Cortex of kidney (tissue), 1 donor: ENCODE measurements at places on chromosomes 2 and 18.

GRCh38 chr2:214322662-214323061, 88.2 kb upstream of the VWC2L start:
- no peak for DNase-seq

GRCh38 chr2:83661711-83662110, 797.4 kb downstream of the SUCLG1 start:
- no peak for DNase-seq

DNA sequence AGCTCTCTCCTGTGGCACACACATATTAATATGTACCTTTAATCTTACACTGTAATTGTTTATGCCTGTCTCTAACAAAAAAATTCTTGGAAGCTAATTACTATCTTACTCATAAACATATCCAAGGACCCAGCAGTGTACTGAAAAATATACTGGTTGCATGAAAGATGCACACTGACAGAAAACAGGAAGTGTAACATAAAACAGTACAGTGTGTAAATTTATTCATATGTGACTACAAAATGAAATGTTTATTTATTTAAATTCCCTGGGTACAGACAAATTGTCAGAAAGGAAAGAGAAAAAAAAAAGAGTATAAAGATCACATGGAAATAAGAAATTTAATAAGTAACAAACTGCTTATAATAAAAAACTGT, 28.5 kb downstream of the TMEM131 start:
- no peak for DNase-seq

DNA sequence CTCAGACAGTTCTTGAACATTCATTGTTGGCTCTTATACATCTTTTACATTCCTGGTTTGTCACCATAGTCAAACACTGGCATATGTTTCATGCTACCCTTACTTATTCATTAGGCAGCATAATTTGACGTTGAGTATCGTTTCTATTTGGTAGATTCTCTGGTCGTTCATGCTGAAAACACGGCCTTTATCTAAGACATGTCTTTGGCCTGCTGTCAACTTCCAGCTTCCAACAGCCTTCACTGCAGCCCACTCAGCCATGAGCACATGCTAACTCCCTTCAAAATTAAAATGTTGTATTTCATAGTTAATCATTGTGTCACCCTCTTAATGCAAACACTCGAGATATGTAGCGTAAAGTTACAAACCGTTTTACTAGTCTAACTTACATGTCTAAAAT, 493.0 kb upstream of the NRP2 start:
- DNase-seq = no peak

- no peak for DNase-seq
Measured at GRCh38 chr2:40101131-40101575, 322.1 kb upstream of the THUMPD2 start.

GRCh38 chr2:144067506-144067905, 452.4 kb downstream of the ZEB2 start:
- no peak for DNase-seq

GRCh38 chr2:171894612-171894947, 536 bp upstream of the SLC25A12 start:
- no peak for DNase-seq

DNA sequence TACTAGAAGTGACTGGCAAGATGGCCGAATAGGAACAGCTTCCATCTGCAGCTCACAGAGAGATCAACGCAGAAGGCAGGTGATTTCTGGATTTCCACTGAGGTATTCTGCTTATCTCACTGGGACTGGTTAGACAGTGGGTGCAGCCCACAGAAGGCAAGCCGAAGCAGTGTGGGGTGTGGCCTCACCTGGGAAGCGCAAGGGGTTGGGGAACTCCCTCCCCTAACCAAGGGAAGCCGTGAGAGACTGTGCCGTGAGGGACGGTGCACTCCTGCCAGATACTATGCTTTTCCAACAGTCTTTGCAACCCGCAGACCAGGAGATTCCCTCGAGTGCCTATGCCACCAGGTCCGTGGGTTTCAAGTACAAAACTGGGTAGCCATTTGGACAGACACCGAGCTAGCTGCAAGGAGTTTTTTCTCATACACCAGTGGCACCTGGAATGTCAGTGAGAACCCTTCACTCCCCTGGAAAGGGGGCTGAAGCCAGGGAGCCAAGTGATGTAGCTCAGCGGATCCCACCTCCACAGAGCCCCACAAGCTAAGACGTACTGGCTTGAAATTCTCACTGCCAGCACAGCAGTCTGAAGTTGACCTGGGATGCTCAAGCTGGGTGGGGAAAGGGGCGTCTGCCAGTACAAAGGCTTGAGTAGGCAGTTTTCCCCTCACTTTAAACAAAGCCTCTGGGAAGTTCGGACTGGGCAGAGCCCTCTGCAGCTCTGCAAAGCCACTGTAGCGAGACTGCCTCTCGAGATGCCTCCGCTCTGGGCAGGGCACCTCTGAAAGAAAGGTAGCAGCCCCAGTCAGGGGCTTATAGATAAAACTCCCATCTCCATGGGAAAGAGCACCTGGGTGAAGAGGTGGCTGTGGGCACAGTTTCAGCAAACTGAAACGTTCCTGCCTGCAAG, 40.1 kb downstream of the PLEK start:
- DNase-seq = no peak

- no peak for DNase-seq
Measured at GRCh38 chr2:19989667-19990415, at the start of gene WDR35. WDR35 (minus strand) TSS chr2:19990105; CDS start chr2:19990015, 90 bp downstream.

DNA sequence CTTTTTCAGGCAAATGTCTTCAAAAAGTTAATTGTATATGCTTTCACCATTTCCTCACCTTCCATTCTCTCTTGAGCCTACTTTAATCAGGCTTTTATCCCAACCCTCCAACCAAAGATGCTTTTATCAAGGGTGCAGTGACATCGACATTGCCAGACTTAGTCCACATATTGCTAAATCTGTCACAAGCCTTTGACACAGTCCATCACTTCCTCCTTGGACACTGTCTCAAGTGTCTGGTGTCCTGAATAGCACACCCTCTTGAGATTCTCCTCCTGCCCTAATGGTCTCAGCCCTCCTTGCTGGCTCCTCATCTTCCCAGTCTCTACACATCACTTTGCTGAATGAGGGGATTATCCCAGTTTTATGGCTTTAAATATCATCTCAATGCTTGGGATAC, 147.5 kb upstream of the SLC39A10 start:
- DNase-seq = no peak

- DNase-seq = no peak
Measured at GRCh38 chr2:54630858-54631497, 92.5 kb upstream of the EML6 start.

GRCh38 chr2:169933124-169933711, 106.0 kb downstream of the UBR3 start:
- DNase-seq = no peak

DNA sequence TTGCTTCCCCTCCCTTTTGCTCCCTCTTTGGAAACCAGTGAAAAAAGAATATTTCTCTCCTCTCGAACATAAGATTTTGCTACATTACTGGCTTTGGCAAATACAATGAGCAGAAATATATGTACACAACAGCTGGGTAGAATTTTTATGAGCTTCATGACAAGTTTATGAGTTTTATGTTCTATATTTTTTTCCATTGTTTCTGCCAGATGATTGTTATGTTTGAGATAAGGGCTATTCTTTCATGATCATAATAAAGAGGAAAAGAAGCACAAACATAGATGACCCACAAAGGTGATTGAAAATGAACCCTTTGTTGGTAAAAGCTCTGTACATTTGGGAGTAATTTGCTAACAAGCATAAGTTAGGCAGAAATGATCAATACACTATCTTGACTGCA, 14.8 kb upstream of the TFPI start:
- no peak for DNase-seq

DNA sequence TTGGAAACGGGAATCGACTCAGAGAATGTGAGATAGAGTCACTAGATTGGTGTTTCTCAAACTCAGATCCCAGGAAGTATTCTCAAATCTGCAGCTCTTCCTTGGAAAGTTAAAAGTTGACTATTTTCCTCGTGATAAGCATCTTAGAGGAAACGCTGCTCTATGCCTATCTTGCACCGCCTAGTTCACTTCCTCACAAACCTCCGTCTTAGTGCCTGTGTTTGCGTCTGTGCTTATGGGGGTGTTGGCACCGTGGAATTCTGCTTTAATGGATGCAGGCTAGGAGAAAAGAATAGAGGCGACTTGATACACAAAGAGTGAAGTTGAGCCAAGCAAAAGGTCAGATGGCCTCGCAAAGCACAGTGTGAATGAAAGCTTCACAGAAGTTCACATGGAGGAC, 255.3 kb upstream of the ID2 start:
- no peak for DNase-seq

DNA sequence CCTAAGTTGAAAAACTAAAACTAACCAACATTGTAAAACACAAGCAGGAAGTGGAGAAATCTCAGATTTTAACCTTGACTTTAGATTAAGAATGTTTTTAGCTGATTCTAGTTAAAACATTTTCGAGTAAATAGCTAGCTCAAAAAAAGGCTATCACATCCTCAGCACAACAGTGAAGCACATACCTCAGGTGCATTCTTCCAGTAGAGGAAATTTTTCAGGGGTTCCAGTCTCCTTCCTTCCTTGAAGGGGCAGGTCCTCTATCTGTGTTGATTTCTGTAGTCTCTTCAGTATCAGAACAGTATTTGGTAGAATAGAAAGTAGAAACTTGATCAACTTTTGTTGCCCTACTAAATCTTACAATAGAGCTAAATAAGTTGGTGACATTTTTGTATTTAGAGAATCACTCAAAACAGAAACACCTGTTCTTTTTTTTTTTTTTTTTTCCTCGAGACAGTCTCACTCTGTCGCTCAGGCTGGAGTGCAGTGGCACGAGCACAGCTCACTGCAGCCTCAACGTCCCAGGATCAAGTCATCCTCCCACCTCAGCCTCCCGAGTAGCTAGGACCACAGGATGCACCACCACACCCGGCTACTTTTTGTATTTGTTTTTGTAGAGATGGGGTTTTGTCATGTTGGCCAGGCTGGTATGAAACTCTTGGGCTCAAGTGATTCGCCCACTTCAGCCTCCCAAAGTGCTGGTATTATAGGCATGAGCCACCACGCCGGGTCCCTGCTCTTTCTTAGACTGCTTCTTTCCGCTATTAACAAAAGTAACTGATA, 6.9 kb upstream of the GPR155 start:
- DNase-seq = no peak

DNA sequence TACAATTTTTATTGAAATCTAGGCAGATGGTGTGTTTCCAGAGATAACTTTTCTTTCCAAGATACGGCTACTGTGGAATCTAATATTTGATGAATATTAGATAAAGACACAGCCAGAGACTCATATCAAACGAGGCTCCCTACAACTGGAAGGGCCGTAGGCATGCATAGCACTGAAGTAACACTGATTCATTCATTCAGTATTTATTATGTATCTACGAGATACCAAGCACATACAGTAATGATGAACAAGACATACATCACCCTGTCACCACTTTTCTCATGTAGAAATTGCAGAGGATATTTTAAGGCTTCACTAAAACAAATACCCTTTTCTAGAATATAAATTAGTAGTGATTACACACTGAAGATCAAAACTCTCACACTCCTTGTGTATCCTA, 74.5 kb downstream of the KCTD18 start:
- no peak for DNase-seq

GRCh38 chr18:49819823-49820671, 6.7 kb upstream of the ACAA2 start:
- DNase-seq = no peak

DNA sequence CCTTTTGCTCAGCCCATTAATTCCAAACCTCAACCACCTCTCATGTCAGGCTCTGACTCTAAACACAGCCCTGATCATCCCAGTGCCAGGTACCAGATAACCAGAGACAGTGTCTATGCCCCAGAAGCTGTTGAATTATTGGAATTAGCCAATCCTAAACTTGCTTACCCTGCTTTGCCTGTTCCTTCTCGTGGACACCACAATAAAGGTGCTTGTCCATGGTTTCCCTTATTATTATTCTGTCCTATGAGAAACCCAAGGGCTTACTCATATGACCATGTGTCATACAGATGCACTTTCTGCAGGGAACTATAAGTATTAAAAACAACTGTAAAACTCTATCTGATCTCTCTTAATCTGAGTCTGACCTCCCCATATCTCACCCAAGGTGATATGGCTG, 2193.8 kb upstream of the PIK3C3 start:
- no peak for DNase-seq

DNA sequence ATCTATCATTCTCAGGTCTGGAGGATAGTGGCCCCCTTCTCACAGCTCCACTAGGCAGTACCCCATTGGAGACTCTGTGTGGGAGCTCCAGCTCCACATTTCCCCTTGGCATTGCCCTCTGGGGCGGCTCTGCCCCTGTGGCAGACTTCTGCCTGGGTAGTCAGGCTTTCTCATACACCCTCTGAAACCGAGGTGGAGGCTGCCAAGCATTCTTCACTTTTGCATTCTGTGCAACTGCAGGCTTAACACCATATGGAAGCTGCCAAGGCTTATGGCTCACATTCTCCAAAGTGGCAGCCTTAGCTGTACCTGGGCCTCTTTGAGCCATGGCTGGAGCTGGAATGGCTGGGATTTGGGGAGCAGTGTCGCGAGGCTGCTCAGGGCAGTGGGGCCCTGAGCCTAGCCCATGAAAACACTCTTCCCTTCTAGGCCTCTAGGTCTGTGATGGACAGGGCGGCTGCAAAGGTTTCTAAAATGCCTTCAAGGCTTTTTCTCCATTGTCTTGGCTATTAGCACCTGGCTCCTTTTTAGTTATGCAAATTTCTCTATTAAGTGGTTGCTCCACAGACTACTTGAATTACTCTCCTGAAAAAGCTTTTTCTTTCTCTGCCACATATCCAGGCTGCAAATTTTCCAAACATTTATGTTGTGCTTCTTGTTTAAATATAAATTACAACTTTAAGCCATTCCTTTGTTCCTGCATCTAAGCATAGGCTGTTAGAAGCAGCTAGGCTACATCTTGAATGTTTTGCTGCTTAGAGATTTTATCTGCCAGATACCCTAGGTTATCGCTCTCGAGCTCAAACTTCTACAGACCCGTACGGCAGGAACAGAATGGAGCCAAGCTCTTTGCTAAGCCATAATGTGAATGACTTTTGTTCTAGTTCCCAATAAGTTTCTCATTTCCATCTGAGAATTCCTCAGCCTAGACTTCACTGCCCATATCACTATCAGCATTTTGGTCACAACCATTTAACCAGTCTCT, 206.5 kb downstream of the CPS1 start:
- no peak for DNase-seq

- DNase-seq = no peak
Measured at GRCh38 chr2:207658156-207658555, 33.0 kb upstream of the METTL21A start.

GRCh38 chr18:9095297-9096006, 7.0 kb upstream of the NDUFV2 start:
- DNase-seq = no peak

DNA sequence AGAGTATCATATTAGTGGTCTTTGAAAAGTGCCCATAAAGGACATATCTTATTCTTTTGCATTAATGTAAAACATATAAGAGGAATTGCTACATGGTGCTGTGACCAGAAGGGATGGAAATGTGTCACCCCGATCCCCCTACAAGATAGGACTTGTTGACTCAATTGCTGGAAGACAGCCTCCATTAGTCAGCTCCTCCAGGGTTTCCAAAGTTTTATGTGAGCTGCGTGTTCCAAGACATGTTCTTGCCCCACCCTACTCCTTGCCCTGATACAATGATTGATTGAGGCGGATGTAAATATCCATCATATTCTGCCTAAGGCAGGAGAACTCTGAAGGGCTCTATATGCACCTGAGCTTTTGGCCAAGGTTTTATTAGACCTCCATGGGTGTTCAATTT, 541.0 kb upstream of the ZEB2 start:
- DNase-seq = no peak
